ENCODE measurements at places on chromosomes 13 and 19. TPM values are rescaled to one million over a fixed set of nuclear protein-coding genes. Genes with fewer than 3 reads are reported as not detected.

Gene ZNF223
- total RNA-seq: 4.2 TPM

Gene PIN1
- 94.3 TPM for total RNA-seq

Gene ZNF497
- 5.1 TPM for total RNA-seq

Gene ZNF180
- 7.6 TPM for total RNA-seq

Gene APOC1
- total RNA-seq: not detected

Gene ZNF175
- total RNA-seq: 3.1 TPM

Gene KLF5
- 7.2 TPM for total RNA-seq

Gene TNFSF9
- 17.8 TPM for total RNA-seq

Gene ZNF792
- 7.6 TPM for total RNA-seq

Gene PSG7
- 0.06 TPM for total RNA-seq

Gene RSPH6A
- not detected for total RNA-seq

Gene KLHL1
- not detected for total RNA-seq

Gene PLEKHF1
- total RNA-seq: 9.2 TPM

Gene VSTM1
- not detected for total RNA-seq

Gene COX7A1
- total RNA-seq: not detected

Gene CEACAM21
- not detected for total RNA-seq

Gene KLK14
- total RNA-seq: not detected

Gene SPTBN4
- 0.56 TPM for total RNA-seq

Gene NUP62
- total RNA-seq: 52.1 TPM
